NCI-H526 (cell line): ENCODE measurements at places on chromosomes 5 and 9.

GRCh38 chr5:73256012-73256411, 83.0 kb downstream of the TMEM174 start:
- DNase-seq, result no peak

GRCh38 chr9:14909961-14910805, at the start of gene FREM1:
TSS of gene FREM1 (minus strand) at chr9:14910428. CDS start at chr9:14868977, 41,451 bp downstream.
- DNase-seq, result peak; percentile 83

- DNase-seq, result no peak
Observed at GRCh38 chr9:89340332-89340731, 22.0 kb downstream of the SECISBP2 start.

- DNase-seq, result no peak
Observed at GRCh38 chr5:132319975-132320374, 25.8 kb downstream of the SLC22A4 start.

- no peak for DNase-seq
Observed at GRCh38 chr9:107246259-107247254, 36.5 kb upstream of the RAD23B start.

DNA sequence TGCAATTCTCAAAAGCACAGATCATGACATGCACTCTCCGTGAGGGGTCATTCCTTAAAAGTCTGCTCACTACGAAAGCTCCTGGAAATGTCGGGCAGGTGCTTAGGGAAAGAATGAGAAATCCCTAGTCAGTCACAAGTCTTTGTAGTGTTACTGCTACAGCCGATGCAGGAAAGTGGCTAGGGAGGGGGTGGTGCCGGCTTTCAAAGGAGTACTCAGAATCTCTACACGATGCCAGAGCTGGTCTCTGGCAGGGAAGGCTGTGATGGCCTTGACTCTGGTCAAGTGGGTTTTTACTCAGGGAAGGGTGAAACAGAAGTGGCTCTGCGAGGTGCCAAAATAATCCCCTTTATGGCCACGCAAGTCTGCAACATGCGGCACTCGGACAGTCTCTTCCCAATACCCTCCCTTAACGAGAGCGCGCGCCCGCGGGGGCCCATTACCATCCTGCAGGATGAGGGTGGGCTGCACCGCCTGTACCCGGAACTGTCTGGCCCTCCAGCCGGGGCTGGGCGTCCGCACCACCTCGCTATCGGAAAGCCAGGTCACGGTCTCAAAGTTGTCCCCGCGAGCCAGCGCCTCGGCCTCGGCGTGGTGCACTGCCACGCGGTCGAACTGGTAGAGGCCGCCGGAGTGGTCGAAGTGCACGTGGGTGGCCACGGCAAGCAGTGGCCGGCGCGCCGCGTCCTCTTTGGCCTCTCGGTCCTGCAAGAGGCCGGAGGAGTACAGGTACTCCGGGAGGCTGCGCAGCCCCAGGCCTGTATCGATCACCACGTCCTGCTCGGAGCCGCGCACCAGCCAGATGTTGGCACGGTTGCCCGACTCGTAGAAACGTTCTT, 956 bp downstream of the MBLAC2 start:
- DNase-seq, result peak; percentile 9

- DNase-seq, result no peak
Observed at GRCh38 chr5:13516195-13516594, 428.3 kb downstream of the DNAH5 start.

- no peak for DNase-seq
Observed at GRCh38 chr9:28923351-28923750, 1350.1 kb upstream of the C9orf72 start.

DNA sequence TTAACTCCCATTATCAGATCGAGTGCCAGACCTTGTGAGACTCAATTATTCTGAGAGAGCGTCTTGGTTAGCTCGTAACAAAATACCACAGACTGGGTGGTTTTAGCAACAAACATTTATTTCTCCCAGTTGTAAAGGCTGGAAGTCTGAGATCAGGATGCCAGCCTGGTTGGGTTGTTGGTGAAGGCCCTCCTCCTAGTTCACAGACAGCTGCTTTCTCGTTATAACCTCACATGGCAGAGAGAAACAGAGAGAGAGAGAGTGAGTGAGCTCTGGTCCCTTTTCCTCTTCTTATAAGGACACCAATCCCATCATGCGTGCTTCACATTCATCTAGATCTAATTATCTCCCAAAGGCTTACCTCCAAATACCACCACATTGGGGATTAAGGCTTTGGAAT, 114.2 kb upstream of the SLC24A2 start:
- no peak for DNase-seq

DNA sequence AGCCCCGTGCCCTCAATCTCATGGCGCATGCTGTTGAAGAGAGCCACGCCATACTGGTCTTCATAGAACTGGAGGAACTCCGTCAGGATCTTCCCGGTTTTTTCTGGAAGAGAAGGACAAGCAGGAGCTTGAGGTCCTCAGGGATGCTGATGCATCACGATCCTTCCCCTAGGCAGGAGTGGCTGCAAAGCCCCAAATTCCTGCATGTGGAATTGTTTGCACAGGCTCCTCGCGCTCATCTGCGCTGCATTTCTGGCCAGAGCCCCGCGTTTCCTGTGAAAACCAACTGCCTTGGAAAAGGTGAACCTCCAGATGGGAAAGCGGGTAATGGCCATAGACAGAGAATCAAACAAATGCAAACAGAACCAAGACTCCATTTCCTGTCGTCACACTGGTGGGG, 80.4 kb downstream of the LRSAM1 start:
- DNase-seq, result no peak
